GM10248 (cell line): ENCODE measurements at places on chromosomes 16 and 17.
A peak's percentile ranks its signal among the peaks of the same experiment; 100 is the strongest.

DNA sequence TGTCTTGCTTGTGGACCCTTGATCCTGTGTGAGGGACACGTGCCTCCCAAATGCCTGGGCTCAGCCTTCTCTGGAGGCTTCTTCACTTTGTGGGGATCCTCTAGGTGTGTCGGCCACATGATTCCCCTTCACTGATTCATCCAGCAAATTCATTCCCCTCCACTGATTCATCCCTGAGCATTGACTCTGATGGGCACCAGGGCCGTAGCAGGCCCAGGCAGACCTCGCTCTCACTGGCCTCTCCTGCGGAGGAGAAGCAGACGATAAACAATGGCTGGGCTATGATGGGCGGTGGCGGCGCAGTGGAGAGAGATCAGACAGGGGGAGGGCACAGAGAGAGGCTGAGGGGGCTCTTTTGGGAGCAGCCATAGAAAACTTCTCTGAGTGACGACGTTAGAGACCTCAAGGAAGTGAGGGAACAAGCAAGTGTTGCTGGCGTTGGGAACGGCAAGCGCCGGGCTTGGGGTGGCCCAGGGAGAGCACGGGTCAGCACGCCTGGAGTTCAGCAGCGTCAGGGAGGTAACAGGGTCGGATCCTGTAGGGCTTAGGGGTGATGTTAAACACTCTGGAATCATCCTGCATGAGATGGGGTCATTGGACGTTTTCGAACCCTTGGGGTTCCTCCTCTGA is 17.5 kb upstream of the RPTOR start:
- no peak for DNase-seq

DNA sequence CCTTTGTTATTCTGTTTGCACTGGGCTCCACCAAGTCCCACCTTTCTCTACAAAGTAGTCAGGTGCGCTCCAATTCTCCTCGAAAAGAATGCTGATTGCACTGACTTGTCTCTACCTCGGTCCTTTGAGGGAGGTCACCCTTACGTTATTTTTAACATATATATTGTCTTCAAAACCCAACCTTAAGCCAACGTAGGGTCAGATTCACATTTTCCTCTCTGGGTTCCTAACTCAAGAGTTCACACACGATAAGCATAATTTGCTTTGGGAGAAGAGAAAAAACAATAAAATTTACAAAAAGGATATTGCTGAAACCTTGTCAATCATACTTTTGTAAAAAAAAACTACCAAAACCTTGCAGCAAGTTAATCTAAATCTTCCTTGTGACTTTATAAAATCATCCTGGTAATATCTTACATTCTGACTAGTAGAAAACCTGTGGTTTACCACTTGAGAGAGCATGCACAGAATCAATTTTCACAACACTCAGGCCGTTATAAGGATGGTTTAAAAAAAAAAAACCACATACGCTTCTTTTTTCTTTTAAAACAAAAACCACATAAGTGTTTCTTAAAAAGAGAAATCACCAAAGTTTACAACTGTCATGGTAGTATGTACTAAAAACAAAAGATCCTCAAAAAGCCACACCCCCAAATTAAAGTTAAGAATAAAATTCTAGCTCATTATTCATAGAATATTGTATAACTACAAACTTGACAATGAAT is 72.2 kb upstream of the TRAP1 start:
- DNase-seq = peak; percentile 66

DNA sequence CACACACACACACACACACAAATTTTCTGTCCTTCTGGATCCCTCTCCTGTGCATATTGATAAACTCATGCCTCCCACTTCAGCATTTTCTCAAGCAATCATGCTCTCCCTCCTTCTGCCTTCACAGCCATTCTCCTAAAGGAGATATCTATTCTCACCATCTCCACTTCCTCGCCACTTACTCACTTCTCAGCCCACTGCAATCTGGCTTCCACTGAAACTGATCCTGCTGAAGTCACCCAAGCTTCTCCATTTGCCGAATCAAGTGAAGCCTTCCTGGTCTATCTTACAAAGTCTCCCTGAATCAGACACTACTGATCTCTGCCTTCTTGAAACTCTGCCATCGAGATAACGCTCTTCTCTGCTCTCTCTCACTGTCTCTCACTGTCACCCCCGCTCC is 54.0 kb upstream of the GNAO1 start:
- no peak for DNase-seq

DNA sequence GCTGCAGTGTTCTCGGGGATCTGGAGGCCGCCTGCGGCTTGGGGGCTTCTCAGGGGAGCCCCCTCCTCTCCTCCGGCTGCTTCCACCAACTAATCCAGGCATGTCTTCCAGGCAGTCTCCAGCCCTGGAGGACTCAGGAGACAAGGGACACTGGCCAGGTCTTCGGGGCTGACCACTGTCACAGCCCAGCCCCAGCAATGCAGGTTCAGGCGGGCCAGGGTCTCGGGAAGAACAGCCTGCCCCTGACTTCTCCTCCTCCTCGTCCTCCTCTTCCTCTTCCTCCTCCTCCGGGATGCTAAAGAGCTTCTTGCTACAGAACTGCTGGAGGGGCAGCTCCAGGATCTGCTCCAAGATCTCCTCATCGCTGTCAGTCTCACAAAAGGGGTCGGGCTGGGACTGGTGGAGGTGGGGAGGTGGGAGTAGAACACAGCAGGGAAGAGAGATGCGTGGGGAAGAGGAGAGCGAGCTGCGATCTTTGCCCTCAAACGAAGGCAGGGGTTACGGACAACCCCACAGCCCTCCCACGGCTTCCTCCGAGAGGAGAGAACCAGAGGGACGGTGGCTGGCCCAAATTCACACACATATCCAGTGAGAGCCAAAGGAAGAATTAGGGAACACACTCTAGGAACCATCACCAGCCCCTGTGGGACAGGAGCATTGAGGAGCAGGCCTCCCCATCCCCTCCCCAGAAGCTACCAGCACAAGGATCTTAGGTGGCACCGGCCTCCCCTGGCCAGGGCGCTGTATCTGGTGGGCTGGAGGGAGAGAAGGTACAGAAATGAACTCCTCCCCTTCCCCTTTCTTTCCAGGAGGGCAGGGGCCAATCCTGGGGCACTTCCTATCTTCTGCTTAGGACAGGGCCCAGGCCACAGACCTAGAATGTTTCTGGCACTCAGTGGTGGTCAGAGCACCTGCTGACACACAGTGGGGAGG is 19.3 kb downstream of the TSPOAP1 start:
- no peak for DNase-seq

DNA sequence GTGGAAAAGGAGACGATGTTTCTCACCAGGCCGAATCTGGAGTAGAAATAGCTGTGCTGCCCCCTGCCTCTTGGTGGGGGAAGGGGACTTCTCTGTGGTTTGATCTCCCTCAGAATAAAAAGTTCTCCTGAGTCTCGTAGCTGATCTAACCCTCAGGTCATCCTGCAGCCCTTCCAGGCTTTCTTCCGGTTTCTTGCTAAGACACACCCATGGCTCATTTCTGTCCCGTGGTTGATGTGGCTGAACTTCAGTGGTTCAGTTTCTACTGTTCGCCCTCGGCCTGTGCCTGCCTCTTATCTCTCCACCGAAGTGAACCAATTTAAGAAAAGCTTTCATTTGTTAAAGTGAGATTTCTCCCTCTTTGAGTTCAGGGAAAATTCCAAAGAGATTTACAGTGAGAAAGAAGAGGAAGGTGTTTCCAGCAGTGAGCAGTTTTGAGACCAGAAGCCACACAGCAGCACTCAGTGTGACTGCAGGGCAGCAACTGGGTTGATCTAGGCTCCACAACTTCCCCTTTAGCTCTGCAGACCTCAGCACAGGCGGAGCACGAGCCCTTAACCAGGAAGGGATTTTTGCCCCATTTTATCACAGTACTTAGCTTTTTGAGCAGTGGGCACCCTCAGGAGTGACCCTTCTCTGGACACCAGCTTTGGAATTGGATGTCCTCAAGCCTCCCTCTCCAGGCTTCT is 34.9 kb upstream of the CACNG5 start:
- no peak for DNase-seq

- no peak for DNase-seq
Observed at GRCh38 chr16:78816499-78817195, 717.2 kb downstream of the WWOX start.

GRCh38 chr17:81176666-81177065 is 10.6 kb upstream of the AATK start:
- no peak for DNase-seq
